Activated CD4-positive, alpha-beta T cell treated with anti-CD3 and anti-CD28 coated beads for 36 hours (primary cell): ENCODE measurements at places on chromosomes 7 and 10.

DNA sequence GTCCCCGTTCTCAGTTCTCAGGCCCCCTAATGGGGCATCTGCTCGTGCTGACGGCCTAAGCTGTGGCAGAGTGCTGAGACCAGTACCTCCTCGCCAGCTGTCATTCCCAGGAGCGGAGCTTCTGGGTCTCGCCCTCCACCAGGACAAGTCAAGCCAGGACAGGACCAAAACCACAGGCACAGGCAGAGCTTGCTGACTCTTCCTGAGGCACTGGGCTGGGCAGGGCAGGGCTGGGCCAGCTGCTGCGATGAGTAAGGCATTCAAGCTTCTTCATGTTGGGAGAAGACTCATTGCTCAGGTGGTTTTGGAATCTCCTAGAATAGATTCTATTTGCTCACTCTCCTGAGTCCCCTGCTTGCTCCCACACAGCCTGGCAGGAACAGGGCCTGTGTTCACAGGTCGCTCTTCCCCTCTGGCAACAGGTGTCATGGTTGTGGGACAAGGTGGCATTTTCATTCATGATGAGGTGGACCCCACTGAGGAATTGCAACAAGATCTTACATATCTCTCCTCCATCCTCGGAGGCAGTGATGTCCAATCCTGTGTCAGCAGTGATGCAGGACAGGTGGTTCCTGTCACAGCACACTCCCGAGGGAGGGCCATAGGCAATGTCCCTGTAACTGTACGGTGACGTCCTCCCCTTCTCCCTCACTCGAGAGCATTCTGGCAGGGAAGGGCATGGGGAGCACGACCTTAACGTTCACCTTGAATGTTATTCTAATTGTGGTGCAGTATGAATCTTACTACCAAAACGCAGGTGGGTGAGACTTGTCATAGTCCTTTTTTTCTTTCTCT is 17.0 kb upstream of the SH3PXD2A start:
- DNase-seq: no peak

DNA sequence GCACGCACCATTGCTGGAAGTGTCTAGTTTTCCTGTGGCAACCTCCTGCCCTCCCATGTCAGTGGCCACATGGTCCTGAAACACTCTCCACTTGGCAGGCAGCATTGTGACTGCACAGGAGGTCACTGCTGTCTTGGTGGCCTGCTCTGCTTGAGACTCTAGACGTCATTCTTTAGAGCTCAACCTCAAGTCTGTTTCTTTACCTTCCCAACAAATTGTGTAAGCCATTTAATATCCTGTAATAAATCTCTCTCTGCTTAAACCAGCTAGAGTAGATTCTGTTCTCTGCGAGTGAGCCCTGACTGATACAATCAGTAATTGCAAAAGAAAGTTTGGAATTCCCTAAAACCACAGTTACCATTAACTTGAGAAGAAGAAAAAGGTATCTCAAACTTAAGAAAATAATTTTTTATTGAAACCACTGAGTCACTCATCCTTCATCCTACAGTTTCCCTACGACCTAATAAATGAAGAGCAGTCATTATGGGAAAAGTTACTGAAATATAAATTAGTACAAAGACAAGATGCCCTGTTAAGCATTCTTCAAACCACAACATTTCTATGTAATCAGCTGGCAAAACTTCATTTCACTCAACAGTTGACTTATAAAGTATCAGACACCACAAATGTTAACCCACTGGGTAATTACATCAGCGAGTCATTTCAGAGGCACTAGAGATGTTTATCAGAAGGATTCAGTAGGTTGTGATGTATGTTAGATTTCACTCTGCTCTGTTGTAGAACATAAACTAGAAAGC is 18.0 kb downstream of the SLC25A13 start:
- DNase-seq: no peak

GRCh38 chr7:158137516-158138328 is 449.9 kb downstream of the PTPRN2 start:
- no peak for DNase-seq

DNA sequence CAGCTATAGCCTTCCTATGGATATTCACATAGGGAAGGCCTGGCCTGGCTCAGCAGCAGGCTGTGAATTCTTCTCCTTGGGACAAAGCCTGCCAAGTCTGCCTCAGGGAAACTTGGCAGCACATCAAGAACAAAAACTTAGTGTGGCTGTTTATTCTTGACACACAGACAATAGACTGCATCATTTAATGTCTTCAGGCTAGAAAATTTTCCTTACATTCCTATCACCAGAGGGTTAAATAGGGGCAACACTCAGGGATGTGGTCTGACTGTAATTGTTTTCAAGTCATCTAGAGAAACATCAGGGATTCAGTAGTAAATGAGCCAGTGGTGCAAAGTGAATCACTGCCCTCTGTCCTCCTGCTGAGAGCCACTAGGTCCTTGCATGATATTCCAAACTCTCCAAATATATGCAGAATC is 137.3 kb downstream of the SEMA3C start:
- no peak for DNase-seq

DNA sequence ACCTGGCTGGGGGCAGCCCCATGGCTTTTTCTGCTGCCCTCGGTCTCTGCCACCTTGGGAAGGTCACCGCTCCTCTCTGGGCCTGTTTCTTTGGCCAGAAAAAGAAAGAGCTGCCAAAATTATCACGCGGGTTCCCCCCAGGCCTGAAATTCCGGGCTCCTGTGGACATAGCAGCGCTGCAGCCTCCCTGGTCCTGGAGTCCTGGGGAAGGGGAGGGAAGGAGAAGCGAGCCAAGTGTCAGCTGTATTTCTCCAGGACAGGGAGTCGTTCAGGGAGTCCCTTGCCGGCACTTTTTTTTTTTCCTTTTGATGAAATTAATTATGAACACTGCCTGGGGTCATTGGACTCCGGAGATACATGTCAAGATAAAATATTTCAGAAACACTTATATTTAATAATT is 152.3 kb upstream of the GPR26 start:
- no peak for DNase-seq

DNA sequence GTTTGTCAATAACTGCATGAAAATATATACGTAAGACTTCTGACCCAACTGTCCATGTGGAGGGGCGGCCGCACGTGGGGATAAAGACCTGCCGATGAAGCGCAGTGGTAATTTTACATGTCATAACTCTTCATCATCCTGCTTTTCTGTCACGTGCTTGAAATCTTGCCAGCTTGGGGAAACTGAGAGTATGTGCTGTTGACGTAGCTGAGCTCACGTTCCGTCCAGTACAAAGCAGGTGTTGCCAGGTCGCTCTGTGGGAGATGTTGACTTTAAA is 105.1 kb downstream of the INPP5A start:
- DNase-seq: no peak

- no peak for DNase-seq
These were observed 1.2 kb downstream of the MCU start for GRCh38 chr10:72692994-72693781.

DNA sequence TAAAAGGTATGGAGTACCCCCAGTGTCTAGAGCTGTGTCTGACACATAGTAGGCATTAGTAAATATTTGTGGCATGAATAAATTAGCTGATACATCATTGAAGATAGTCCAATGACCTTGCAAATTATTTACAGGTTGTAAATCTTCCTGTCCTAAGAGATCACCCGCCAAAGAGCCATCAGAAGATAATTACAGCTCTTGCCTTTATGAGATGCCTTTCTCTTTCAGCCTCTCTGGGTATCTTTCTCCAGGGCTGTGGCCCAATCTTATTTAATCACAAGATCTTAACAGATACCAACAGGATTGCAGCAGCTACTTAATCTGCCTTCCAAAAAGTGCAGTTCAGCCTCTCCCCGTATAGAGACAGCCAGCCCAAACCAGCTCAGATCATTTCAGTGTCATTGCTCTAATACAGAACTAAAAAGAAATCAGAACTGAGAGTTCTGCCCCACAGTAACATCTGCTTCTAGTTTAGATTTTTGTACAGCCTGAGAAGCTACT is 41.5 kb downstream of the MYOF start:
- no peak for DNase-seq

DNA sequence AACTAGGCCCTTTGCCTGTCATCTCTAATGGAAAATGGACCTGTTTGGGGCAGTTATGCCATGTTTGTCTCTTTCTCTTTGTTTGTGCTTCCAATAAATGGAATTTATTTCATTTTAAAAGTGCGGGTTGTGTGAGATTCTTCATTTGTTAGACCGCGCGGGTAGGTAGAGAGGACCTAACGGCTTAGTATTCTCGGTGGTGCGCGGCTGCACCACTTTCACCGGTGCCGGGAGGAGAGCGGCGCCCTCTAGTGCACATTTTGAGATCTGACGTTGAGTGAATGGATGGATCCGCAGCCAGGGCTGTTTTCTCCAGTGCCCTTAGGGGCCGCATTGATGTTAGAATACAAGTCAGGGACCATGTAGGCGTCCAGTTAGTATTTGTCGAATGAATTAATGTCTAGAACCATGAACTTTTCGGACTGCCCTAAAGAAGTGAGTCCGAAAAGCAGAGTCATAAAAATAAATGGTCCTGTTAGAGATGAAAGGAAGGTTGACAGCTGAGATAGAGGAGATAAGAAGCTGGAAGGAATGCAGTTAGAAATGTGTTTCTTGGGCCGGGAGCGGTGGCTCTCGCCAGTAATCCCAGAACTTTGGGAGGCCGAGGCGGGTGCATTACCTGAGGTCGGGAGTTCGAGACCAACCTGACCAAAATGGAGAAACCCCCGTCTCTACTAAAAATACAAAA is 29.3 kb upstream of the GIMAP8 start:
- DNase-seq: peak; percentile 93

DNA sequence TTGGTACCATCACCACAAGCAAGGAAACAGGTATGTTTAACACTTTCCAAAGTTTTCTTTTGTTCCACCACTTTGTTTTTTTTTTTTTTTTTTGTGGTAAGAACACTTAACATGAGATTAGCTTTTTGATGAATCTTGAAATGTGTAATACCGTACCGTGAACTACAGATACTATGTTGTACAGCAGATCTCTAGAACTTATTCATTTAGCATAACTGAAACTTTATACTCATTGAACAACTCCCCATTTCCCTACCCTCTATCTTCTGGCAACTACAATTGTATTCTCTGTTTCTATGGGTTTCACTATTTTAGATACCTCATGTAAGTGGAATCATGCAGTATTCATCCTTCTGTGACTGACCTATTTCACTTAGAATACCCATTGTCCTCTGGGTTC is 162.7 kb upstream of the ITGB1 start:
- no peak for DNase-seq

DNA sequence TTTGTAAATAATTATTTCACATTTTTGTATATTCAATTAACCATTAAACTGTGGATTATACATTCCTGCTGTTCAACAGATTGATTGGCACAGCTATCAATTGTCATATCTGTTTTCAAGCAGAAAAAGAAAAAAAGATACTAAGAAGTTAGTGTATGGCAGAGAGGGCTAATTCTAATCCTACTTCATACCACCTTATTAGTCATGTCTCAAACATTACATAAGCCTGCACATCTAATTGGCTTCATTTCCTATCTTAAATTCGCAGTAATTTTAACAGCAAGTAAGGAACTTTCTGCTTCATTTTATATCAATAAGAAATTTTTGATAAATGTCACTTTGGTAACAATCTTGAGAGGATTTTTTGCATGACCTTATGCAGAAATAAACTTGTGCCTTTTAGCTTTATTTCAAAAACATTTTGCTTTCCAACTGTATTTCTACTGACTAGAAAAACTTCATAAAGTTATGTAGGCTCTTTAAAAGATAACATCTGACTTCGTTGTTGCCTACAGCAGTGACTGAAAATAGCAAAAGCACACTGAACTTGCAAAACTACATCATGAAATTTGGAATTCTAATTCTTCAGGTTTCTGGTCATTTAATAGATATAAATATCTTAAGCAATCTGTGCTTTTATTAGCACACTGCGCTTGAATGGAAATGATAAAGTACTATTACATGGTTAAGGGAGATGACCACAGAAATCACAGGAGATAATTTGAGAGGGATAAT is 111.5 kb downstream of the SEMA3C start:
- DNase-seq: no peak

DNA sequence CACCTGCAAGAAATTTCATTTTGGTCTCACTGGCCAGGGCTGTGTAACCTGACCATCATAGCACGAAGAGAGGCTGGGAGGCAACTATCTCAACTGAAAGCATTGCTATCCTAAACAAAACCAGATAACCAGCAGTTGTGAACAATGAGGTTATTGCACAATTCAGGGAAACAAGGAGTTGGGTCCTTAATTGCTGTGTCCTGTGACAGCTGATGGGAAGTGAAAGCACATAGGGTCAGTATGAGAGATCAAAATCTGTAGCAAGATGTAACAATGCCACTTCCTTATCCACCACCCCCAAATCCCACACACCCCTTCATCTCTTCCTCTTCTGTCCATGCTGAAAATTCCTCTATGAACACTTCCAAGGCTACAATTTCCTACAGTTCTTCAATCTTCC is 80.2 kb downstream of the HTR7 start:
- no peak for DNase-seq

- DNase-seq: no peak
These were observed 159.1 kb upstream of the EEPD1 start for GRCh38 chr7:35993676-35994606.

DNA sequence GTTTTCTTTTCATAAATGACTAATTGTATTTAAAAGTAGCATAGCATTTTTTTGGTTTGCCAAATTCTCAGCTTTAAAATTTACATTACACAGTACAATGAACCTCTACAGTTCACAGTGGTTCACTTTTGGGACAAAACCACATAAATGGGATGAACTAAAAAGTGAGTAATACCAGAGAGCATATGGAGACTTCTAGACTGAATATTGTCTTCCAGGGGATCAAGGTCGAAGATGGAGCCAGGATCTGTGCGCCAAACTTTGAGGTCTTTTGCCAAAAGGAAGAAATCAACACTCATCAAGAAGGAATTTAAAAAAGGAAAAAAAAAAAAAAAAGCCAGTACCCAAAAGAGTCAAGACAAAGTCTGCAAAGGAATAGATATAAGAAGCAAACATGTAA is 87.5 kb downstream of the NEBL start:
- DNase-seq: no peak

- DNase-seq: no peak
These were observed 578.1 kb upstream of the FZD8 start for GRCh38 chr10:36220151-36220550.

DNA sequence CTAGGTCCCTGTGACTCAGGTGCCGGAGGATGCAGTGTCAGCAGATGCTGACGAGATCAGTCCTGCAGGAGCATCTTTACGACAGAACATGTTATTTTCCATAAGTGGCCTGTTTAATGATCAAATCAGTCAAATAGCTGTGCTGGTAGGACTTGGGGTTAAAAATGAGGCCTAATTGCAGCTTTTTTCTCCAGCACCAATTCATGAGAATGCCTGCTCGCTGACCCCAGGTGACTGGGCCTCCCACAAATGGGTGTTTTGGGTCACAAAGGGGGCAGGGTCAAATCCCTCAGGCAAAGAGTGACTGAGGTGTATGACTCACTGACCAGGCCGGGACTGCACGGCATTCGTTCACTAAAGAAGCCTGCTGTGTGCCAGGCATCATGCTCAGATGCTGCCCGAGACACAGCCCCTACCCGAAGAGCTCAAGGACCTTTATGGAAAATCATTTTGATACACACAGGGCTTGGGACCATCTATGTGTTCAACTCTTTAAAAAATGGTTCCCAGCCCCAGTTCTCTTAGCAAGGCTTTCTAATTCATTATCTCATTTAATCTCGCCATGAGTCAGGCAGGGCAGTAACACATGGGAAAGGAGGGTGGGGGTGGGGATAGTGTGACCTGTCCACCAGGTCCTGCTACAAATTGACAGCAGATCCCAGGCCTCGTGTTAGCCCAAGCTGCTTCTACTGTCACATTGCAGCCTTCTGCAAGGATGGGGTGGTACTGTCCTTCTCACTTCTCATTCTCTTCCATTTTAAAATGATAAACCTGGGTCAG is 21.1 kb downstream of the ZNF775 start:
- no peak for DNase-seq

GRCh38 chr7:17654940-17655339 is 285.4 kb downstream of the SNX13 start:
- no peak for DNase-seq

GRCh38 chr7:24283554-24283896 is 465 bp upstream of the NPY start:
- peak; percentile 23 for DNase-seq
